ENCODE measurements at places on chromosomes 1 and 21.

DNA sequence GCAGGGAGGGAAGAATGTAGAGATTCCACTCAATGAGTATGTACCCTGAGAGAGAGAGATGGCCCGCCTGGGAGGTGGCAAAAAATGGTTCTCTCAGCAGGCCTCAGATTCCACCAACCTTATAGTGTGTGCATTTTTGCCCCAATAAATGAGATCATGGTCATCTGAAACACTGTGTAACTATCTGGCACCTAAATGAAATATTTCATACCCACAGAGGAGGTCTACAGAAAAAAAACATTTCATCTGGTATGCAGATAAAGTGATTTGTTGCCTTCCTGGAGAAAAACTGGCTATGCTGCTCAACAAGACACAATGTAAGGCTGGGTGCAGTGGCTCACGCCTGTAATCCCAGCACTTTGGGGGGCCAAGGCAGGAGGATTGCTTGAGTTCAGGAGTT lies 4.9 kb downstream of the TMCO2 start:
- DNase-seq: no peak

GRCh38 chr1:10860682-10861081 lies 64.2 kb upstream of the CASZ1 start:
- DNase-seq: no peak

GRCh38 chr21:41861255-41861654 lies 17.9 kb downstream of the PRDM15 start:
- no peak for DNase-seq

DNA sequence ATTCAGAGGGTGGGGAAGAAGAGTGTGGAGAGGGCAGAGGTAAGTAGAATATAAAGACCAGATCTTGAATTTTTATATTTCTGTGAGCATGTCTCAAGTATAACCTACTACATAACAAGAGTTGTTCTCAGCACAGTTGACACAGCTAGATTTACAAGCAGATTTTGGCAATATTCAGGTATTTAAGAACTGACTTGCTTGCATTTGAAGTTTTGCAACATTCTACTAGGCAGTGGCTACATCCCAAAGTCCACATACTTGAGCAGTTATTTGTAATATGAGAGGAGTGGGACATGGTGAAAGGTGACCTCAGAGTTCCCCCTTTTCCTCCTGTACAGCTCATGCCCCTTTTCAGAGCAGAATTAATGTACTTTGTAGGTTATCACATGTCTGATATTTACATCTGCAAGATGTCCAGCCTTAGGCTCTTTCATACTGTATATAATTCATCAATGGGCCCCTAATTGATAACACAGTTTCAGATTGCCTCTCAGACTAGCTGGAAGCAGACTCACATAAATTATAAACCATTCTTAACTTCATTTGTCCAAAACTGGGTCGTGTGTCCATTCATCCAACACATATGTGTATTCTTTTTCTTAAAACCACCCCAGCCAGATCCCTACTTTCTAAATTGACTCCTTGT lies 136.7 kb upstream of the RAVER2 start:
- DNase-seq: no peak

DNA sequence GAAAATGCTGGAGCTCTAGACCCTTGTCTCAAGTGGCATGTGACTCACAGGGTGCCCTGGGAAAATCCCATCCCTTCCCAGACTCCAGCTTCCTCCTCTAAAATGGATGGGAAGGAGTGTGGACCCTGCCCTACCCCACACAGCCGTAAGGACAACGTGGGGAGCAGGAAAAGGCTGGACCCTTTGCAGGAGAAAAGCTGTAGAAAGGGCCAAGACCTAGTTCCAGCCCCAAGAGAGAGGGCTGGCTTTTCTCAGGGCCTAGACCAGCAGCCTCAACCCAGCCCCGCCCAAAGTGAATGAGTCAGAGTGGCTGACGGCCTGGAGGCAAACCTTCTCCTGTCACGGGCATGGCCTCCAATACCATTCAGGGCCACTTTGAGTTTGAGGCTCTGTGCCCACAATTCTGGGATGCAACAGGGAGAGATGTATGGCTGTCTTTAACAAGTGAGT lies 1.1 kb downstream of the LAMB3 start:
- DNase-seq: peak; percentile 73

DNA sequence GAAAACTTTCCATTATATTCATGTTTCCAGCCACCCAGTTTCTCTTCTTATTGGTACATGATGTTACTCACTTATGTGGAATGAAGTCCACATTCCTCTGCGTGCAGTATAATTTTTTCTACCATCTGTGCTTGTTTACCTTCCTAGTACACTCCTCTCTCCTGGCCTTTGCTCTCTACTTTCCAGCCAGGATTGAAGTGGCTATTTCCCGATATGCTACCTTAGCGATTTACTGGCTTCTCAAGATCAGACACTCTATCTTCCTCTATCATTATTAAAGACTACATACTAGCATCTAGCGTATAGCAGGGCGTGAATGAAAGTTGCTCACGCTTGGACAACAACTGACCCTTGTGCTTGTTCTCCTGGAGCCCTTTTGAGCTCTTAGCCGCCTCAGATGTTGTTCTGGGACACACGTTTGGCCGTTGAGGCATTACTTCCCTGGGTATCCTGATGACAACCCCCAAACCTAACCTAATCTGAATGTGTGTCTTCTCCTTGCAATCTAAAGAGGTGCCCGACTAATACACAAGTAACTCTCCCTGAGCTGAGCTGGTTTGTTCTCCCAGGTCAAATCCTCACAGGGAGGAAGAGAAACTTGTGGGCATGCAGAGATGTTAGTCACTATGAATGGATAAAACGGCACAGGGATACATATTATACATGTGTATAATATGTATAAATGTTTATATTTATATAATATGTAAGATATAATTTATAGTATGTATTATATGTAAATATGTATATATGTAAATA lies 13.4 kb upstream of the MTARC2 start:
- peak; percentile 76 for DNase-seq

DNA sequence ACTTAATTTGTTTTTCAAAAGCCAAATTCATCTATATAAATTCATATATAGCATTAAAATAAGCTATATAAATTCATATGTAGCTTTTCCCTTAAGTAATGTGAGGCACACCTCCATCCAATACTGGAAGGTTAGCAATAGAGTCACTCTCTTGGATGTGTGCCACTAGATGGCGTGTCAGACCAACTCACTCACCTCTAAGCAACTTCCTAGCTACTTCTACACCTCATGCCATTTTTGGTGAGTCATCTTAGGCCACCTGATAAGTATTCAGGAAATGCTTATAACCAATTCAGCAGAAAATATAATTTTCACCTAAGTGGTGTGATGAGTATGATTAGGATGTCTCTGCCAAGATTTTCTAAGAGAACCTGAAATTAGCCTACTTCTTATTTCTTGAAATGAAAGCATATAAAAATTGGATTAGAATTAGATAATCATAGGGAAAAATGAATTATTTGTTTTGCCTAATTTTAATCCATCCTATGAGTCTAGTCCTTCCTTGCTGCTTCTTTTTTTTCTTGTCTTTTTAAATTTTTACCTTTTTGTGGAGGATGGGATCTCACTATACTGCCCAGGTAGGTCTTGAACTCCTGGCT lies 34.4 kb upstream of the TADA1 start:
- peak; percentile 96 for DNase-seq

GRCh38 chr21:33434770-33435360 lies 31.7 kb downstream of the IFNGR2 start:
- peak; percentile 97 for DNase-seq

GRCh38 chr1:201360486-201360885 lies 17.0 kb downstream of the TNNT2 start:
- no peak for DNase-seq

DNA sequence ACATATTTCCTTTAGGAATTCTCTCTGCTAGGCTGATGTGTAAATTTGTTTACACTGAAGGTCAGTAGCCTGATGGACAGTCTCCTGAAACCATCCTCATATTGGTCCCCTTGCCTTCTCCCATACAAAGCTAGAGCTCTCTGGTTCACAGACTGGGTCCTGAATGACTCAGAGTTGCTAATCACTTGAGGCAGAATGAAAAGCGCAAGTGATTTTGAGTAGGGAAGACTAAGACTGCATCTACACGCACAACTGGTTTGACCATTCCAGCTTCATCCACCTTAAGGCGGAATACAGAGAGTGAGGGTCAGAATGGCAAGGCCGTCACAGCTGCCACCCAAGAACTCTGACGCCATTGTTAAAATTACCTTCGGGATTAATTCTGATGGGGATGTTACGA lies 70.2 kb upstream of the KIF26B start:
- peak; percentile 55 for DNase-seq

DNA sequence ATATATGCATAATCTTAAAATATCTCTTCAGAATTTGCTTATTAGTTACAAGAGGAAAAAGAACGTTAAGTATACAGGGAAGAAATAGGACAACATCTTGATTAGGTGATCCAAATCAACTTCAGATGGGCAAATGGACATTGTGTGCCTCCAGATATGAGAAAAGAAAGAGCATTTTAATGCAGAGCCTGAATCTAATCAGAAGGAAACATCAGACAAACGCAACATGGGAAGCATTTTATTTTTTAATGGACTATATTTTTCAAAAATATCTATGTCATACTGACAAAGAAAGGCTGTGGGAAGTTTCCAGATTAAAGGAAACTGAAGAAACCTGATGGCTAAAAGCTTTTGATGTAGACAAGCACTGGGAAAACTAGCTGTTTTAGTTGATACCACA lies 51.3 kb upstream of the HOOK1 start:
- no peak for DNase-seq

GRCh38 chr1:60329651-60330050 lies 256.1 kb upstream of the C1orf87 start:
- DNase-seq: no peak

DNA sequence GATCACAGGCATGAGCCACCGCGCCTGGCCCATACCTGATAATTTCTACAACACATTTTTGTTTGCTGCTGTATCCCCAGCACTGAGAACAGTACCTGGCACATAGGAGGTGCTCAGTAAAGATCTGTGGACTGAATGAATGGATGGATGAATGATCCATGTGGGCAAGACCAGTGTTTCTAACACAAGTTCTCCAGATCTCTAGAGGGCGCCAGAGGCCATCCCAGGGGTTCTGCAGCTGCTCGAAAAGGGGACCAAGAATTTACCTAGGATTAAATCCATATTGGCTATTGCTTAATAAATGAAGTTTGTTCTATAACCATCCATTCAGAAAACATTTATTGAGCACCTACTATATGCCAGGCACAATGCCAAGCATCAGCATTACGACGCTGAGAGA lies 167.7 kb downstream of the ACTL8 start:
- no peak for DNase-seq

GRCh38 chr1:47590523-47591225 lies 152.8 kb downstream of the FOXD2 start:
- no peak for DNase-seq

GRCh38 chr21:38211321-38211720 lies 45.5 kb upstream of the KCNJ15 start:
- no peak for DNase-seq

DNA sequence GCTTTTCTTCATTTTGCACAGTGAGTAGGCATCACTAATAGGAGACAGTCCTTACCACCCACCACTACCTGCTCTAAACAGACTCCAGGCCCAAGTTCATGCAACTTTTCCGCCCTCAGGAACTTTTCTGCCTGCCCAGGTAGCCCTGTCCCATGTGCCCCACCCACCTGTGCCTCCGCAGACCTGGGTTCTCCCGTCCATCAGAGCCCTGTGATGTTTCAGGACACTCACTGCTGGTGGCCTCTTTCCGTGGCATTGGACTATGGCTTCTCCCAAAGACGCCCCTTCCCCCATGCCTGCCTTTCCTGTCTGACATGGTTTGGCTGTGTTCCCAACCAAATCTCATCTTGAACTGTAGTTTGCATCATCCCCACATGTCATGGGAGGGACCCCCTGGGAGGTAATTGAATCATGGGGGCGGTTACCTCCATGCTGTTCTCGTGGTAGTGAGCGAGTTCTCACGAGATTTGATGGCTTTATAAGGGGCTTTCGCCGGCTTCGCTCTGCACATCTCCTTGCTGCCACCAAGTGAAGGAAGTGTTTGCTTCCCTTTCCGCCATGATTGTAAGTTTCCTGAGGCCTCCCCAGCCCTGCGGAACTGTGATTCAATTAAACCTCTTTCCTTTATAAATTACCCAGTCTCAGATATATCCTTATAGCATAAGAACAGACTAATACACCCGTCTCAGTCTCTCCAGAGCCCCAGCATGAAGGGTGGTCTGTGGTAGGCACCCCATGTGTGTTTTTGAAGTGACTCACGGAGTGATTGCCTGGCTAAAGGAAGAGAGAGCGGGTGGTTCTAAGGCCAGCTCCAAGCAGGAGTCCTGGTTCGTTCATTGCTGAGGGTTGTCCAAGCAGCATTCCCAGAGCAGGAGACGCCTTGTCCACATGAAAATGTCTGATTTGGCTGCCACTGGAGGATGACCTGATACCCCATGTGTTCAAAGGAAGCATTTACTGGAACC lies 86.0 kb upstream of the ZBTB40 start:
- no peak for DNase-seq

GRCh38 chr1:247409869-247410544 lies 6.0 kb upstream of the NLRP3 start:
- DNase-seq: no peak

- no peak for DNase-seq
These were observed 683 bp downstream of the PPOX start for GRCh38 chr1:161166669-161167548.

DNA sequence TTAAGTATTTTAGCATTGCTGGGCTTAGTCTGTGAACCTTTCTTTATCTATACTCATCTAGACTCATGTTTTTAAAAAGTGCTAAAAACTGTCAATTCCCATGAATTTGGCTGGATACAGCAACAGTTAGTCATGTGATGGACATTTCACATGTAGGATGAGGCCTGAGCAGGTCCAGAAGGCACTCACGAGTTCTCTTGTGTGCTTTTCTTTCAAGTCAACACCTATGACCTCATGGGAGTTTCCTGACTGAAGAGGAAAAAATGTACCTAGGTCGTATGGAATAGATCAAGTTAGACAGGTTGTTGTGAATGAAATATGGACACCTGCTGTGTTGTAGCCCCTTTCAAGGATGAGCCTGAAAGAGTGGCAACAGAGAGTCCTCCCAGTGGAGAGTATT lies 394.2 kb downstream of the DUSP10 start:
- peak; percentile 57 for DNase-seq

- DNase-seq: no peak
These were observed 35.0 kb upstream of the RAP1GAP start for GRCh38 chr1:21704145-21704544.

DNA sequence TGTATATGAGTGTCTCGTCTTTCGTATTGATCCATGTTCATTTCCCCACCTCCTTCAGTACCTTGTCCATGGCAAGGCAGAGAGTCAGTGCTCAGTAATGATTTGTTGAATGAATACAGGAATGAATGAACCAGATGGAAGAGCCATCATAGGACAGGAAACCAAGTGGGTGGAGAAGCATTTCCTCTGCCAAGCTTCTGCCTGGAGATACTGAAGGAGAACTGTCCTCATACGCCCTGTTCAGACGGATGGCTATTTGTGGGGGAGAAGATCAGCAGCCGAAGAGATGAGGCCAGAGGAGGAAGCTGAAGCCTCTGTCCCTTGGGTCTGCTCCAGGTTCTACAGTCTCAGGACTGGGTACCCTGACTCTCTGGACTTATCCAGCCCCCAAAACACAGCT lies 5.8 kb downstream of the FAM43B start:
- DNase-seq: no peak

DNA sequence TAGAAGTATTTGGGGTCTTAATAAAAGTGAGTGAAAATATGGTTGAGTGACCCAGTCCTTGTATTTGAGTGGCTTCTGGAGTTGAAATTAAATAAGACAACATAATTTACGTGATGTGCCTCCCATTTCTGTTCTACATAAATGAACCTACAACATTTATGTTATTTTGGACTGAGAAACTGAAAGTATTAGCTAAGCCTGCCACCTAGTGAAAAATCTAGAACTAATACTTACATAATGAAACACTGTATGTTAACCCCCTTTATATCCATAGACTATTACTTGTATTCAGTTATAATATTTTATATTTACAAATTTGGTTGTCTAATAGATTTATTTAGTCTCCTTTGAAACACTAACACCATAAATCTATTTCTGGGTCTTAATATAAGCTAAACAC lies 298.9 kb downstream of the KCNT2 start:
- peak; percentile 62 for DNase-seq

All from bronchial epithelial cell (primary cell).